ENCODE measurements at places on chromosomes 7 and 10.

DNA sequence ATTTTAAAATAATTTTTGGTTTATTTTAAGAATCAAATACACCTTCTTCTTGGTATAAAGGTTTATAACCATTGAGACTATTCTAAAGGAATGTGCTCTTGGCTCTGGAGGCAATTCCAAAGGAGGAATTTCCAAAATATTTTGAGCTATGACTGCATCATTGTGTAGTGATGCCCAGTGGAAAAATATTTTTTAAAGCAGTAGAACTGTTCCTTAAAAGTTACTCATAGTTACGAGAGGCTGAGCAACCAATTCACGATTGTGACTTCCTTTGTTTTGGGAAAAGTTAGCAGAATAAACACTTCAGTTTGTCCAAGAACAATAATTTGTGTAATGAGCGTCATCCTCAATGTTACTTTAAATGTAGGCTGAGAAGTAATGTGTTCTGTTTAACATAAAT, 233.6 kb downstream of the BAMBI start:
- DNase-seq: no peak

DNA sequence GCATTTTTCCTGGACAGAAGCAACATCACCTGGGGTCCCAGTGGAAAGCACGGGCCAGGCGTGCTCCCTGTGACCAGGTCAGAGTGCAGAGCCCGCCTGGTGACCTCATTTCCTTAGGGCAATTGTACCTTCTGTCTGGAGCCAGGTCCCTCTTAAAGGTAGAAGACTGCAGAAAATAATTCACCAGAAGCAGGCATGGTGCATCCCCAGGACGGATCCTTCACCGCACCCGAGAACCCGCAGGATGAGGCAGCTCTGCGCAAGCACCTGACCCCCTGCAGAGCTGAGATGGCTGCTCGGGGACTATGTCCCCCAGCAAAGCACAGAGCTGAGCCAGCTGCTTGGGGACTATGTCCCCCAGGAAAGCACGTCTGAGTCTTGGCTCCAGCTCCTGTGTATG, 557.6 kb downstream of the PTPRN2 start:
- no peak for DNase-seq

DNA sequence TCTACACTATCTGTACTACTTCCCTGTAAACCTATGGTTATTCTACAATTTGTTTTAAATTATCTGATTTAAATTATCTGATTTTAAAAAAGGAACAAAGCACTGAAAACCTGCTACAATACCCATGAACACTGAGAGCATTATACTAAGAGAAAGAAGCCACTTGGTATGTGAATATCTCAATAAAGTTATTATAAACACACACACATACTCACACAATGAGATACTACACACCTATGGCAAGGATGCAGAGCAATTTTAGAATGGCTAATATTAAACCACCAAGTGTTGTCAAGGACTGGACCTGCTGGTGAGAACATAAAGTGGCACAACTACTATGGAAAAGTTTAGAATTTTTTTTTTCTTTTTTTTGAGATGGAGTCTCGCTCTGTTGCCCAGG, 82.7 kb downstream of the IGF2BP3 start:
- no peak for DNase-seq

DNA sequence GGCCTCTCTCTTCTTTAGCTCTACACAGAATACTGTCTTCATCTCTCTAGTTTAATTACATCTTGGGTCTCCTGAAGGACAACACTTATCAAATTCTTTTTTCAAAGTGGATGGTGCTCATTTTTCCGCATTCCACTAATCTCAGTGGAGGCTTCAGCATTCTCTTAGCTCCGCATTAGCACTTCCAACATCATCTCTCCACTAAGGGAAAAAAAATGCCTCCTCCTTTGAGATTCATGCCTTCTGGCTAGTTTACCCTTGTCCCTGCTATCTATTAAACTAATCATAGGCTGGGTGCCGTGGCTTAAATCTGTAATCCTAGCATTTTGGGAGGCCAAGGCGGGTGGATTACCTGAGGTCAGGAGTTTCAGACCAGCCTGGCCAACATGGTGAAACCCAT, 9.2 kb downstream of the PPP3CB start:
- no peak for DNase-seq

DNA sequence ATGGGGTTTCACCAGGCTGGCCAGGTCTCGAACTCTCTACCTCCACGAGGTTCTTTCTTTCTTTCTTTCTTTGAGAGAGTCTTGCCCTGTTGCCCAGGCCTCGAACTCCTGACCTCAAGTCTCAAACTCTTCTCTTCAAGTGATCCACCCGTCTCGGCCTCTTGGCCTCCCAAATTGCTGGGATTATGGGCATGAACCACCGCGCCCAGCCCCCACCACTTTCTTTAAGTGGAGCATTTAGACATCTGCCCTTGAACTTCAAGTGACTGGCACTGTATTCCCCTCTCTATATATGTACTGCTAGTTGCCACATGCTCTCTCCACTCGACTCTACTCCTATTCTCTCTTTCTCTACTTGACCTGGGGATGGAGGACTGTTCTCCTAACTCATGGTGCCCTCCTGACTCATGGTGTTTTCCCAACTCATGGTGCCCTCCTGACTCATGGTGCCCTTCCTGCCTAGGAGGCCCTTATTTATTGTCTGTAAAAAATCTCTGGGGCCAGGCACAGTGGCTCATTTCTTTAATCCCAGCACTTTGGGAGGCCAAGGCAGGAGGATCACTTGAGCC, 19.3 kb upstream of the ACHE start:
- no peak for DNase-seq

Data from CD4-positive, alpha-beta T cell treated with Interleukin-4 for 4 hours (primary cell).